ENCODE measurements at places on chromosomes 16 and 17.

DNA sequence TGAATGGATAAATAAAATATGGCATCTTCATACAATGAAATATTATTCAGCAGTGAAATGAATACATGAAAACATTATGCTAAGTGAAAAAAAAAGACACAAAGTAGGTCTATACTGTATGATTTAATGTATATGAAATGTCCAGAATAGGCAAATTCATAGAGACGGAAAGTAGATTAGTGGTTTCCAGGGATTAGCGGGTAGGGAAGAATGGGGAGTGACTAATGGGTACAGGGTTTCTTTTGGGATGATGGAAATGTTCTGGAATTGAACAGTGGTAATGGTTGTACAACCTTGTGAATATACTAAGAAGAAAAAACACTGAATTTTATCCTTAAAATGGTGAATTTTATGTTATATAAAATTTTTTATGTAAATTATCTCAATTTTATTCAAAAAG lies 8.5 kb upstream of the MYCBPAP start:
- DNase-seq = no peak

DNA sequence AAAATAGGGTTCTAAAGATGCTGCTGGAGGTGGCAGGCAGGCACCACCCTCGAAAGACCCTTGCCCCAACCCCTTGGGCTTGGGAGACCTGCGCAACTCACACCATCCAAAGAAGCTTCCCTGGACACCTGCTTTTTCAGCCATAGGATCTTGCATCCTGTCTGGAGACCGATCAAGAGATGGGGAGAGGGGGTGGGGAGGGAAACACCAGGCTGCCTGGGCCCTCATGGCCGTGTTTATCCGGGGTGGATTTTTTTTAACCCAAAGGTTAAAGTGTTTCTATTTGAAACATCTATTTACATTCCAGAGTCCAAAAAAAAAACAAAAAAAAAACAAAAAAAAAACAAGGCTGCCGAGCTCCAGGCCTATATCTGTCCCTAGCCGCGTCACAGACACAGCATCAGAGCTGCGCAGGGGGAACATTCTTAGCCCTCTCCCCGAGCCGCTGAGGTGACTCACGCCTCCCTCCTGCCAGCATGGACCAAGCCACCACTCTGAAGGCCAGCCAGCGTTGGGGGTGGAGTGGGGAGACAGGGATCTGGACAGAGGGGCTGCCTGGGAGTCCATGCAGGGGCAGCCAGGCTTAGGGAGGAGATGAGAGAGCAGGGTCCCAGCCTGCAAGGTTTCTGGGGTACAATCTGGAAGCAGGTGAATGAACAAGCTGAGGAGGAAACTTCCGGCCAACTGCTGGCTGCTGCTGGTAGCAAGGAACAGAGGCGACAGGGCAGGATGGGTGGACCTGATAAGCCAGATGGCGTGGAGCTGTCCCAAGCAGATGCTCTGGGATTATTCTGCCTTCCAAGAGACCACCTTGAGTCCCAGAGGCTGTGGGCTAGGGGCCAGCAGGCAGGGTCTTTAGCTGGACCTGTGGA lies 14.8 kb downstream of the HDAC5 start:
- no peak for DNase-seq

GRCh38 chr16:68215302-68215701 lies 20.6 kb downstream of the ESRP2 start:
- no peak for DNase-seq

- peak; percentile 41 for DNase-seq
Observed at GRCh38 chr17:80124351-80124981, 22.5 kb downstream of the EIF4A3 start.

- DNase-seq = no peak
Observed at GRCh38 chr17:68740555-68741447, 139.6 kb upstream of the FAM20A start.

DNA sequence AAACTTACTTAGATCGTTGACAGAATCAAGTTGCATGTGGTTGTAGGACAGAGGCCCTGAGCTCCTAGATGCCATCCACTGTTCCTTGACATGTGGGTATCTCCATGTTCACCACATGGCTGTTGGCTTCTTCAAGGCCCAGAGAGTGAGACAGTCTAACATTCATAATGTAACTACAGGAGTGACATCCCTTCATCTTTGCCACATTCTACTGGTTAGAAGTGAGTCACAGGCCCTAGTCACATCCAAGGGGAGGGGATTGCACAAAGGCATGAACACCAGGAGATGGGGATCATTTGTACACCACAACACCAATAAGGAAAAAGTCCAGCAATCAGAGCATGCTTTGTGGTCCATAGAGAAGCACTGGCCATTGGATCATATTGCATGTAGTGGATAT lies 56.6 kb downstream of the WSCD1 start:
- no peak for DNase-seq

DNA sequence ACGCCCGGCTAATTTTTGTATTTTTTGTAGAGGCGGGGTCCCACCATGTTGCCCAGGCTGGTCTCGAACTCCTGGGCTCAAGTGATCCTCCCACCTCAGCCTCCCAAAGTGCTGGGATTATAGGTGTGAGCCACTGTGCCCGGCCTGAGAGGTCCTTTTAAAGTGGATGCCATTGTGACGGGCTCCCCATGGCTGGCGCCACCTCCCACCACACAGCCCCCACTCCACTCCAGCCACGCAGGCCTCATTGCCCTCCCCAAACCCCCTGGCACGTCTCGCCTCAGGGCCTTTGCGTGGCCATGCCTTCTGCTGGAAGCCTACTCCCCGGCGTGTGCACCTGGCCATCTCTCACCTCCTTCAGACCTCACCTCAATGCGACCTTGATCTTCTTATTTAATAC lies 11.9 kb upstream of the KDM6B start:
- no peak for DNase-seq

- no peak for DNase-seq
Observed at GRCh38 chr16:58109330-58109729, 19.9 kb downstream of the CFAP20 start.

DNA sequence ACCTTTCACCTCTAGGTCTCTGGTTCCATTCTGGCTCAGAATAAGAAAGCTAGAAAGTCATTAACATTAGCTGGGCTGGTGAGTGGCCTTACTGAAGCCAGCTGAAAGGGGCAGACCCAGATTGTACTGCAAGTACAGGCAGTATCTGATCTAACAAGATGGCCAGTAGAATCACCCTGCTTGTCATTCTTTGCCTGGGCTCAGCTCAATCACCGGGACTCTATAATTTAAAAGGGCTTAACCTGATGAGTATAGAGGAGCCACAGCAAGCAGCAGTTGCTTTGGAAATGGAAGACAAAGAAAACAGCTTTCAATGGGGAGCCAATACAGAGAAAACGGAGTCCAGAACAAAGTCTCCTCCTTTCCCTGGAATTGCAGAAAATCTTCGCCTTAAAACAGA lies 13.6 kb downstream of the CDH8 start:
- no peak for DNase-seq

DNA sequence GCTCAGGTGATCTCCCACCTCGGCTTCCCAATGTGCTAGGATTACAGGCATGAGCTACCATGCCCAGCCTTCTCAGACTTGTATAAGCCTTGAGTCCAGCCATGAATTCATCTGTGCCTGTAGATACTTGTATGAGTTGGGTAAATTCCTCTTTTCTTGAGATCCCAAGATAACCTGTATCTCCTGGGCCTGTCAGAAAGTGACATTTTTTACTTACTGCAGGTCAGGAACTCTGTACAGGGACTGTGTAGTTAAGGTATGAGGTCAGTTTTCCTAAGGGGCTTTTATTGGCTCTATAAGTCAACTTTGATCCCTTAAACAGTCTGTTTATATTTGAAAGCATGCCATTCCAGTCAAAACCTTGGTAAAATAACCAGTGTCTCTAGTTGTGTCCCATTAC lies 106.3 kb upstream of the HAS3 start:
- no peak for DNase-seq

DNA sequence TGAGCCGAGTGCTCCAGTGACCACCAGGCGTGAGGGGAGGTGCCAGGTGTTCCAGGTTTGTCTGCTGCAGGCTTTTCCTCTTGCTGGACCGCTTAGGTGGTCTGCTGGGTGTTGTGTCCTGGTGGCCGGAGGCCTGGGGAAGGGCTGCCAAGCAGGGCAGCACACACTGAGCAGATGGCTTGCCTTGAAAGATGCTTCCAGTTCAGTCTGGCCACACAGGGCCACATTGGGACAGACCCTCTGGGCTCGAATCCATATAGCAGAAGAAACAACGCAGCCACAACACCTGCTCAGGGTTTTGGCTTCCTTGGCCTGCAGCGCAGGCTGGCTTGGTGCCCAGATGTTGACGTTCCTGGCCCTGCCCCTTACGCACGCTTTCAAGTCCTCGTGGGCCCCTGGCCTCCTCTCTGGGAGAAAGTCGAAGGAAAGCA lies 24.8 kb downstream of the GINS2 start:
- no peak for DNase-seq

GRCh38 chr17:5931616-5932015 lies 138.6 kb upstream of the WSCD1 start:
- no peak for DNase-seq

DNA sequence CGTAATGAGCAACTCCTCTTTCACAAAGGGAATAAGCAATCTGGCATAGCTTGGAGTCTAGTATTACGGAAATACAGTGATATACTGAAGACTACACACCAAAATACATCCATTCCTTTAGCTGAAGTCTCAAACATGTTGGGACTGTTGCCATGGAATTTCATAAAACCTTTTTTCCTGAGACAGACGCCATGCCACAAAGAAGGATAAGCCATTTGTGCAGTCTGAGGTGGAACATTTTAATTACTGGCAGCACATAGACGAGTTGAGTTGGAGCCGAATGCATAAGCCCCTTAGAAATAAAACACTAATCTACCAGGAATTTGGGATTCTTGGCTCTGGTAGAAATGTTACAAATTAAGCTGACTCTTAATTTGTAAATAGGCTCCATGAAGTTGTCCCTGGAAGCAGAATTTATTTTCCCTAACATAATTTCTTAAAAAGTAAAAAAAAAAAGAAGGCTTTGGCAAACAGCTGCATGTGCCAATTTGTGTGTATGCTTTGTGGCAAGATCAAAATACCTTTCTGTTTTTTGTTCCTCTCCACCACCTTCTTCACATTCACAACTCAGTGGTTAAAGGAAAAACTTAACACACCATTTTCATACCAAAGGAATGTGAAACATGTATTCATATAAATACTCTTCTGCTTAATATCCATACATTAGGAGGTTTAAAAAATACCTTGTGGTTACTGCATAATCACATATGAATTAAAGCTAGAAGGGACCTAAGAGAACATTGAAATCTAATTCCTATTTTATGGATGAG lies 25.5 kb downstream of the GRB7 start:
- no peak for DNase-seq

GRCh38 chr16:22077700-22078313 lies 14.5 kb upstream of the VWA3A start:
- peak; percentile 16 for DNase-seq

- no peak for DNase-seq
Observed at GRCh38 chr16:56109205-56109604, 82.1 kb upstream of the GNAO1 start.

DNA sequence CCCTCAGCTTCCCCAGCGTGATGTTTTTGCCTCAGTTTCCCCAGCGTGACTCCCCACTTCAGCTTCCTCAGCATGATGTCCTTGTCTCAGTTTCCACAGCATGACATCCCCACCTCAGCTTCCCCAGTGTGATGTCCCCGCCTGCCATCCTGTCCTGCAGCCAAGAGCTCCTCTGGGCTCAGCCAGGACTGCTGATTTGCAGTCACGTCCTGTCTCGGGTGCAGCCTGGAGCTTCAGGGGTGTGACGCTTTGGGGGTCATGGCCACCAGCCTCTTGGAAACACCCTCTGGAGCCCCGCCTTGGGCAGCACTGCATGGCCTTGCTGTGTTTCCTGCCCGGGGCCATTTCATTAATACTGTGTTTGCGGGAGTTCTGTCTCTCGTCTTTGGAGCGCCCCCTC lies 16.5 kb upstream of the NUDT16L1 start:
- no peak for DNase-seq

DNA sequence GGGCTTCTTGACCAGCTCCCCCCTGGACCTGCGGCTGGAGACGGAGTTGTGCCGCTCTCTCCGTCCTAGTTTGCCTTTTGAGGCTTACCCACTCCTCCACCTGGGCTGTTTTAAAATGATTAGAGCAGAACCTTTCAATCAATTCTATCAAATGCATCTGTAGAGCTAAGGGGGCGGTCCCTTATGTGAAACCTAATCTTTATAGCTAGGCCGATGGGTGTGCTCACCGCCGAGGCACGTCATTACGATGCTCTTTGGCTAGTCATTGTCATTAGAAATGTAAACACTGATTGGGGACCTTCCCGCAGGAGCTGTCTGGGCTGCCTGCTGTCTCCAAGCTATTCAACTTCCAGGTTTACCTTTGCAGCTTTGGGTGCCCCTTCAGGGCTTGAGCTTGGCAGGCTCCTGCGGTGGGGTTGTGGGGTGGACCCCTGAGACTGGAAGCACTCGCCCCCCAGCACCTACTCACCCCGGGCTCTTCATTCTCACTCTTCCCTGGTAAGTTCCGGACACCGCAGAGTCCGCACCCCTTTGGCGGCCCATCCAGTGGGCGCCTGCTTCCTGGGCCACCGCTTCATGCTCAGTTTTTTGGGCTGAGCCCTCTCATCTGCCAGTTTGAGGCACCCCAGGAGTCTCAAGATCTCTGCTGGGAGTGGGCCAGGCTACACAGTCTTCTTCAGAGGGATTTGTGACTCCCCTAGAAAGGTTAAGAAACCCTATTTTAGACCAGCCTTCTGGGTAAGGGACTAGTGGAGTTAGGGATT lies 20.9 kb upstream of the IL17C start:
- no peak for DNase-seq

- DNase-seq = no peak
Observed at GRCh38 chr16:6012716-6013115, 915.1 kb upstream of the EEF2KMT start.
